ENCODE measurements at places on chromosomes 1 and 21.
A peak's percentile ranks its signal among the peaks of the same experiment; 100 is the strongest.

DNA sequence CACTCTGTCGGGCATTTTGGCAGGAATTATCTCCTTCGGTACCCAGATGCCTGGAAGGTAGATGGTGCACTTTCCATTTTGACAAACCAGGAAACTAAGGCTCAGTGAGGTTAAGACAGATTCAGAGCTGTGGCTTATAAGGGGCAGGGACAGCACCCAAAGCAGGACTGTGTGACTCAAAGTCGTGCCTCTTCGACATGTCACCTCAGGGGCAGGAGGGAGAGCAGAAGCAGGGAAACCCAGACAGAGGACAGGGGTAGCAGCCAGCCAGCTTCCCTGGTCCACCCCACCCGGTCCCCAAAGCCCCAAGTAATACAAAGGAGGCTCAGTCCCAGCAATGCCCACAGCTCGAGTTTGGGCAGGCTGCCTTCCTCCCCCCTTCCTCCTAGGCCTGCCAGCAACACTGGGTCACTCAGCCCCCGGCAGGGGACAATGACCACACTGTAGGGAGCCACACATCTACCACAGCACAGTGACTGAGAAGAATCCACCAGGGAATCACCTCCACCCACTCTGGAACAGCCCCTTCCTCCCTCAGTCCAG is 2.5 kb downstream of the RHOC start:
- DNase-seq: no peak

DNA sequence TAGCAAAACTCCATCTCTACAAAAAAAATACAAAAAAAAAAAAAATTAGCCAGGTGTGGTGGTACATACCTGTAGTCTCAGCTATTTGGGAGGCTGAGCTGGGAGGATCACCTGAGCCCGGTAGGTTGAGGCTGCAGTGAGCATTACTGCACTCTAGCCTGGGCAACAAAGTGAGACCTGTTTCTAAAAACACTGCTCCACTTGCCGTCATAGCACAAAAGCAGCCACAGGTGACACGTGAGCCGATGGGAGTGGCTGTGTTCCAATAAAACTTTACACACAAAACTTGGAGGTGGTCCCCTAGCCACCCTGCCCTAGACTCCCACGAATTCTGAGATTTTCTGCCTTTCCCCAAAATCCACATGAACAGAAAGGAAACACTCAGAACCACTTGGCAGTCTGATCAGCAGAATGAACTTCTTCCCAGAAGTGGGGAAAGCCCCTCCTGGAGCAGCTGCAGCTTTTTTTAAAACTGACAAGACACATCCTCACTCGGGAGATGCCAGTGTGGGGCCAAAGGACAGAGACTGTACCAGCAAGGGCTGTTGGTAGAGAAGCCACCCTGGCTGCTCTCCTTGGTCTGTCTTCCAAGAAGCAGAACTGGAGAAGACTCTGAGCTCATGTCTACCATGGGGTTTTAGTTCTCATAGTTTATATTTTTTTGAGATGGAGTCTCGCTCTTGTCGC is 23.3 kb downstream of the PLEKHM2 start:
- no peak for DNase-seq

DNA sequence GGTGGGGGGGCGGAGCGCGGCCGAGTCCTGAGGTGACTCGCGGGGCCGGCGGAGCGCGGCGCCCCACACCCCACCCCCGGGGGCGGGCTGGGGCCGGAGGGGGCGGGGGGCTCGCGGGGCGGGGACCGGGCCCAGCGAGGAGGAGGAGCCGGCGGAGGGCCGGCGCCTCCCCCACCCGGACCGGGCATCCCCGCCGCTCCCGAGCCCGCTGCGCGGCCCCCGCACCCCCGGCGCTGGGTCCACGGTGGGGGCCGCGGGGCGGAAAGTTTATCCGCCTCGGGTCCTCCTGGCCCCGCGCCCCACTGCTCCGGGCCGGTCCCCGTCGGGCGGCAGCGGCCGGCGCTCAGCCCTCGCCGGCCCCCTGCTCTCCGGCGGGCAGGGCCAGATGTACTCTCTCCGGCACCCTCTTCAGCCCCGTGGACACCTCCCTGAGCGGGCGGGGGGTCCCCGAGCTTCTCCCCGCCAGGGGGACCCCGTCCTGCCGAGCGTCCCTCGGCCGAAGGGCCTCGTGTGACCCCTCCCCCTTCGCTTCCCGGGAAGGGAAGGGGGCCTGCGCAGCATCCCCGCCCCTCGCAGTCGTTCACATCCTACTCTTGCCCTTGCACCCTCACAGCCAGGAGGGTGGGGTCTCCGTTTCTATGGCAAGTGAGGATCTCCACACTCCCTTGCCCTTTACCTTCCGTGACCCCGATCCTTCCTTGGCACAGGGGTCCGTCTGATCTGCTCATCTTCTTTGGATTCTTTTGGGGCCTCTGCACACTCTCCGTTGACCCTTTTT is 663 bp downstream of the CAMTA1 start:
- DNase-seq: peak; percentile 58

- no peak for DNase-seq
Measured at GRCh38 chr21:39651206-39651605, 38.5 kb downstream of the B3GALT5 start.

- DNase-seq: no peak
Measured at GRCh38 chr1:30683699-30684098, 39.7 kb downstream of the MATN1 start.

DNA sequence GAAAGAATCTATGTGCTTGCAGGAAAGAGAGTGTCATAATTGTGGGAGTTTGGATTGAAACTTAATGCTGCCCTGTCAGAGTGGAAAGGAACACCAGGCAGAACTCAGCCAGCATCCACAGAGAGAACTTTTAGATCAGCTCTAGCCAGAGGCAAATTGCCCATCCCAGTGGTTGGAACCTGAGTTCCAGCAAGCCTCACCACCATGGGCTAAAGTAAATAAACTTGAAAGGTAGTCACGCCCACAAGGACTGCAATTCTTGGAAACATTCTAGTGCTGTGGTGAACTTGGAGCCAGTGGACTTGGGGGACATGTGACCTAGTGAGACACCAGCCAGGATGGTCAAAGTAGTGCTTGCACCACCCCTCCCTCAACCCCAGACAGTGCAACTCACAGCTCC is 571.6 kb downstream of the LRRIQ3 start:
- DNase-seq: no peak

- no peak for DNase-seq
Measured at GRCh38 chr1:112317611-112318062, 78.4 kb upstream of the CTTNBP2NL start.

DNA sequence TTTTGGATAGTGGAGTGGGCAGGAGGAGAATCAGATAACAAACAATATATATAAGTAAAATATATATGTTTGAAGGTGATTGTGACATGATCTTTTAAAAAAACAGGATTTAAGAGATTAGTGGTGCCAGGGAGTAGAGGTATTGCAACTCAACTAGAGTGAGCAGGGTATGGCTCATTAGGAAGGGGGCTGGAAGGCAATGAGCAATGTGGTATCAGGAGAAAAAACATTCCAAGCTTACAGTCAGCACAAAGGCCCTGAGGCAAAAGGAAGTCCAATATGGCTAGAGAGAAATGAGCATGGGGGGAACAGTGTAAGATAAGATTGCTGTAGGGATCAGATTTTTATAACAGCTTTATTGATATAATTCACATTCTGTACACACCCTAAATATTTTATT is 5.3 kb upstream of the GADD45A start:
- peak; percentile 29 for DNase-seq

- no peak for DNase-seq
Measured at GRCh38 chr1:224700918-224701531, 84.9 kb downstream of the CNIH3 start.

GRCh38 chr1:163395790-163396189 is 74.0 kb downstream of the NUF2 start:
- DNase-seq: no peak
